ENCODE measurements at places on chromosomes 12 and 14.

DNA sequence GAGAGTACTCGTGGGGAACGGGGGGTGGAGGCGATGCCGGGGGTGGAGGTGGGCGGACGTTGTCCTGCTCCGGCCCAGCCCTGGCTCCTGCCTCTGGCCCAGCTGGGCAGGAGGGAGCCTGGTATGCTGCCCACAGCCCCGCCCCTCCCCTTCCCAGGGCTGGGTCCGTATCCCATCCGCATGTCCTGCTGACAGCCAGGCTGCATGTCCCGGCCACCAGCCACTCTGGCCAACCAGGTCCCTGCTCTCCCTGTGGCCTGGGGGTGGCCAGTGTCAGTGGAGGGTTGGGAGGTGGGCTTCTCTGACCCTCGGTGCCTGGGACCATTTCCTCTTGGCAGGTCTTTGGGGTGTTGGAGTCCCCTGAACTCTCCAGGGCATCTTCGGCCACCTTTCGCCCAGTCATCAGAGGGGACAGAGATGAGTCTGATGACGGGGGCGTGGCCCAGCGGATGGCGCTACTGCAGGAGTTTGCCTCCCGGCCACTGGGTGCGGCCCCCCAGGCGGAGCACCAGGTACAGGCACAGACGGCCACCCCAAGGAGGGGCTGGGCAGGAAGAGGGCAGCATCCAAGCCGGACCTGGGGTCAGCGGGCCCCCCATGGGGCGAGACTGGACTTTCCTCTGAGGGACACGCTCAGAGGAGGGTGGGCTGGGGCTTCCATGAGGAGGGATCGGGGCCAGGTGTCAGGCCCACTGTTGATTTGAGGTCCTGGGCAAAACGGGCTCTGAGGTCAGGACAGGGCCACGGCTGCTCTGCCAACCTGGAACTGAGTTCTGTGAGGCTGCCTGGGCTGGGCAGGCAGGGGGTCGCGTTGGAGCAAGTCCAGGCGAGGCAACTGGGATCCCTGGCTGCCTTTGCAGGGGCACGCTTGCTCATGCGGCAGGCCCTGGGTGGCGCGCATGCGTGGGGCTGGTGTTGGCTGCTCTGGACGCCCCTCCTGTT lies 20.2 kb downstream of the CEP170B start:
- DNase-seq = no peak

DNA sequence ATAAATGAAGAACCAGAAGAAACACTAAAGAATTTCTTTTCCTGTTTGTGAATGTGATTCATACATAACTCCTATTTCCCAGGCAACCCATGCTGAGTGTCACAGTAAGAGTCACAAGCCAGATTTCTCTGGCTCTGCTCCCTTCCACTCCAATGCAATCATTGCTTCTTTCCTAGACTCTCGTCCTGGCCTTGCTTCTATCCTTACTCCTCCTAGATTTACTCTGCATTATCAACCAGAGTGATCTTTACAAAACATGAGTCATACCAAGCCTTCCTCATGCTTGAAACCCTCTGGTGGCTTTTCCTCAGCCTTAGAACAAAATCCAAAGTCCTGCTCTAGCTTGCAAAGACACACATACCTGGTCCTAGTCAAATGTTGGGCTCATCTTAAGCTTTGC lies 13.3 kb downstream of the IL22 start:
- no peak for DNase-seq

GRCh38 chr12:119544765-119545625 lies 48.6 kb upstream of the TMEM233 start:
- peak; percentile 31 for DNase-seq

DNA sequence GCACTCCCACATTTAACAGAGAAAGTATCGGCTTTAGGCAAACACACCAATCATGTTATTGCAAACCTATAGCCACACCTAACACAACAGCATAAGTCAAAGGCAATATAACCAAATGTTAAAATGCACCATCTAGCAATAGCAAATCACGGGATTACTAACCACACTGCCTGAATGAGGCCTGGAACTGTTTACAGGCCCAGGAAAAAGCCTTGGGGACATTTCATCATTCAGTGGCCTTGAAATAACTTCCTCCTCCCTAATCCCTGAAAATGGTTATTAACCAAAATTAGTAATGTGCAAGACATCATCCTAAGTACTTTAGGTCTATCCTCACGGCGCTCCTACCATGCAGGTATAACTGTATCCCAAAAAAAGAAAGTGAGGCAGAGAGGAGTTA lies 2.3 kb downstream of the GALC start:
- DNase-seq = no peak

- no peak for DNase-seq
Measured at GRCh38 chr14:64878837-64879634, 671 bp downstream of the SPTB start.

GRCh38 chr12:53613821-53614220 lies 12.4 kb downstream of the ATF7 start:
- no peak for DNase-seq

- no peak for DNase-seq
Measured at GRCh38 chr12:60265741-60266140, 669.9 kb downstream of the SLC16A7 start.

DNA sequence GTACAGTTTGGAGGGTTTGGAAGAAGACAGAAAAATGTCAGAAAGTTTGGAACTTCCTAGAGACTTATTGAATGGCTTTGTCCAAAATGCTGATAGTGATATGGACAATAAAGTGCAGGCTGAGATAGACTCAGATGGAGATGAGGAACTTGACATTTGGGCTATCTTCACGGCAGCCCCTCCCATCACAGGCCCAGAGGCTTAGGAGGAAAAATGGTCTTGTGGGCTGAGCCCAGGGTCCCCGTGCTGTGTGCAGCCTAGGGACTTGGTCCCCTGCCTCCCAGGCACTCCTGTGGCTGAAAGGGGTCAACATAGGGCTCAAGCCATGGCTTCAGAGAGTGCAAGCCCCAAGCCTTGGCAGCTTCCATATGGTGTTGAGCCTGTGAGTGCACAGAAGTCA lies 79.0 kb downstream of the CMAS start:
- DNase-seq = no peak

DNA sequence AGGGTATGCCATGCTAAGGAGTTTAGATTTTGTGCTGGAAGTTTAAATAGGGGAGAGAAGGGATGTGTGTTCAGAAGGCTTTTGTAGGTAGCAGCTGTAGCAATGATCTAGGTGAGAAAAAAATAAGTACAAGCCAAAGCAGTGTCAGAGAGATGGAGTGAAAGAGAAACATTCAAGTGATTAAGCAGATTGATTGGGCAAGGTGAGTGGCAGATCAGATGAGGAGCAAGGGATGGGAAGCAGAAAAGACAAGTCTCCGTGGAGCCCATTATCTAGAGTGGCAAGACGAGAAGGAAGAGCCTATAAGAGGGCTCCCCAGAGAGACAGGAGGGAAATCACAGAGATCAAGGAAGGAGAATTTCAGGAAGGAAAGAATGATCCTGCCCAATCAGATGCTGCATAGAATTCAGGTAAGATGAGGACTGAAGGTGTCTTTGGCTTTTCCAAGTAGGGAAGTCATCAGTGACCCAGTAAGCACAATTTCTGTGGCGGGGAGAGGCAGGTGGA lies 133.5 kb downstream of the ETV6 start:
- DNase-seq = no peak

- no peak for DNase-seq
Measured at GRCh38 chr12:43797561-43798217, 8.4 kb downstream of the TWF1 start.

- no peak for DNase-seq
Measured at GRCh38 chr14:74543771-74544438, 50.3 kb downstream of the ISCA2 start.

- DNase-seq = no peak
Measured at GRCh38 chr14:70962935-70963334, 55.7 kb downstream of the PCNX1 start.

GRCh38 chr14:103087343-103087835 lies 3.4 kb downstream of the LBHD2 start:
- no peak for DNase-seq

GRCh38 chr14:39827901-39828655 lies 395.8 kb upstream of the FBXO33 start:
- no peak for DNase-seq

GRCh38 chr12:76010732-76011458 lies 20.7 kb downstream of the PHLDA1 start:
- DNase-seq = no peak

DNA sequence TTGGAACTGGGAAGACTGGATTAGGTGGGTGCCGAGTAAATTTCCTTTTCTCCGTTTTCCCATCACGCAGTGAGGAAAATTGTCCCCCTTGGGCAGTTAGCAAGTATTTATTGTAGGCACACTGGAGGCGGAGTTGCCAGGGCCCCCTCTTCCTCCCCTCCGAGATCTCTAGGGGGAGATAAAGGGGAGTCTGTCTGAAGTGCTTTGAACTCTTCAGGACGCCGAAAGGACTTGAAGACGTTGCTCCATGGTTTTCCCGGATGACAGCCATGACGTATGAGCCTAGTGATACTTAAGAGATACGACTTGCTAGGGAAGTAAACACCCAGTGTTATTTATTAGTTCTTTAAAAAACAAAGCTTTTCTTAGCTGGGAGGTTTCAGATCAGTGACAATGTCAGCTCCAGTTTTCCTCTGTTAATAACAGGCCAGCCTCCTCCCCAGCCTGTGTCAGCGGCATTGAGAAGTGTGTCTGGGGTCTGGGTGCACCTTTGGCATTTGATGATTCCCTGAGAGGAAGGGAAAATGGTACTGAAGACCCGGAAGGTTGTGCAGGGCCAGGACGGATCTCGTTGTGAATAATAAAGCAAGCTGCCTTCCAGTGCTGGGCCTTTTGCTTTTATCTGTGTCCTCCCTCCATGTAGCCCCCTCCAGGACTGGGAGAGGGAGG lies 78.7 kb downstream of the TSPAN9 start:
- no peak for DNase-seq

GRCh38 chr12:105219261-105220028 lies 16.5 kb downstream of the APPL2 start:
- DNase-seq = no peak

DNA sequence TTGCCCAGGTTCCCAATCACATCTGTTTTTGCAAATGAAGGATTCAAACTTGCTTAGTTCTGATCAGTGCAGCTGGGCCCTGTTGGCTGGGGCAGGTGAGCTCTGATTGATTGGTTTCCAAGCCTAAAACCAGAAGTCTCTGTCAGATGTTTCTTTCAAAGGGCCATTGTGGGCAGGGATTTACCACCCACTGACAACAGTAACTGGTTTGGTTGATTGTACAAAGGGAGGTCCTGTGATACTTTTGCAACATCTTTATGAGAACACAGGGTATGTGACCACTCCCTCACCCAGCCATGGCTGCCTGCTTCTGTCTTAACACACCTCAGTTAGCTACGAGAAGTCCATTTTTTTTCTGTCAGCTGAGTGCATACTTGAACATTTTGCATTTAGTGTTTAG lies 184.1 kb downstream of the FLRT2 start:
- no peak for DNase-seq

GRCh38 chr14:96126339-96126782 lies 78.3 kb upstream of the BDKRB2 start:
- no peak for DNase-seq

DNA sequence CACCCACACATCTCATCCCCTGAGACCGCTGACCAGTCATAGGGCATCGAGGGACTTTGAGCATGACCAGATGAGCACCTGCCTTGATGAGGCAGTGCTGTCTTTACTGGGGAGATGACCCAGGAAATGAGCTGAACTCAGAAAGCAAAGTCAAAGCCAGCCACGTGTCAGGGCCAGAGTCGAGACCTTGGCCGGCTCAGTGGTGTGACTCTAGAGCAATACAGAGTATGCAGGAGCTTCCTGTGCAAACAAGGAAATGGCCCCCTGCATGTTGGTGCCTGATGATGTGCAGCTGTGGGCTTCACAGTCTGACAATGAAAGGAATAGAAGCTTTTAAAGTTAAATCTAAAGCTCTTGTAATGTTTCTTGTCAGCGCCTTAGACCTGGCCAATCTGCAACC lies 332.9 kb downstream of the PCNX1 start:
- DNase-seq = no peak

GRCh38 chr12:8517971-8518370 lies 4.7 kb downstream of the CLEC4D start:
- DNase-seq = no peak

DNA sequence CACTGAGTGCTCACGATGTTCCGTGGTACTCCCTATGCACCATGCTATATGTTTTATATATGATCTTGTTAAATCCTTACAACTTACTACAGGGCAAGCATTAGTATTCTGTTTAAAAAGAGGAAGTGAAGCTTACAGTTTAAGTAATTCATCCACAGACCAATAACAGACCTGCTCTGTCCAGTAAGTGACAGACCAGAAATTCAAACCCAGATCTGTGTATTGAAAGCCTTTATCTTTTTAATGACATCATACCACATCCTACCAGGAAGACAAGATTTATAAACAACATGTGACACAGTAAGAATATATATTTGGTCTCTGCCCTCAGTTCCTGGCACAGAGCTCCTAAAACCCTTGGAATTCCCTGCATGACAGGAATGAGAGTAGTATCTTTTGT lies 206.5 kb downstream of the STXBP6 start:
- no peak for DNase-seq

- no peak for DNase-seq
Measured at GRCh38 chr12:28177461-28177860, 12.8 kb upstream of the CCDC91 start.

- no peak for DNase-seq
Measured at GRCh38 chr12:103169-103981, 36.8 kb downstream of the IQSEC3 start.

- no peak for DNase-seq
Measured at GRCh38 chr14:73188501-73188911, 48.8 kb upstream of the PAPLN start.

GRCh38 chr12:100545092-100545491 lies 28.4 kb upstream of the GAS2L3 start:
- no peak for DNase-seq

- DNase-seq = no peak
Measured at GRCh38 chr14:98542316-98542715, 729.7 kb downstream of the BCL11B start.

DNA sequence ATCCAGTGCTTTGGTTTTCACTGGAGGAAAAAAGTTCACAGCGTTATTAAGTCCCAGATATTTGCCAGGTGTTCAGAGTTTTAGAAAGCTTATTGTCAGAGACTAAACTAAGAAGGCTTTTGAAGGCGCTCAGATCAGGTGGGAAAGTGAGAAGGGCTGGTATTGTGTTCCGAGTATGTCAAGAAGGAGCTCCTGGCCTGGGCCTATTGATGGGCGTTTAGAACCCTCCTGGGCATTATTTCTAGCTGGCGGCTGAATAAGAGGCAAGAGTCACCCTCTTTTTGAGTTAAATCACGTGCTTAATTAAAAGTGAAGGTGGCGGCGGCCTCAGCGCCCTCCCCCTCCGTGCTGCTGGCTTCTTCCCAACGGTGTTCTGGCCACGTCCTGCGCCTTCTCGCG lies 20.9 kb upstream of the GNS start:
- no peak for DNase-seq

Data from substantia nigra (tissue), 51 donors.